GM12891 (cell line): ENCODE measurements at places on chromosomes 3 and 15.
A peak's percentile ranks its signal among the peaks of the same experiment; 100 is the strongest.

DNA sequence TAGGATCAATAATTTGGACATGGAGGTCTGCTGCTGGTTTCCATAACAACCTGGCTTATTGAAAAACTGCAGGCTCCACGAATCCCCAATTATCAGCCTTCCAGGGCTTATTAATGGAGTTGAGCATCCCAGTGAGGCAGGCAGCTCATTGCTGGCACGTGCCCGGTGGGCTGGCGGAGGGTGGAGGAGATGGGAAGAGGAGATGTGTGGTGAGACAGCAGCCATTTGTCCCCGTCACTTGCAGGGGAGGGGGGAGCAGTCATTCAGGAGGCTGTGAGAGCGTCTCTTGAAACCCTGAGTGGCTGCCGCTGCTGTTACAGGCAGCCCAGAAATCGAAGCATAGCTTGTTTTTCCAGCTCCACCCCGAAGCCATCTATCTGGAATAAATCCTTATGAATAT, 70.6 kb downstream of the GAP43 start:
- DNase-seq = no peak

DNA sequence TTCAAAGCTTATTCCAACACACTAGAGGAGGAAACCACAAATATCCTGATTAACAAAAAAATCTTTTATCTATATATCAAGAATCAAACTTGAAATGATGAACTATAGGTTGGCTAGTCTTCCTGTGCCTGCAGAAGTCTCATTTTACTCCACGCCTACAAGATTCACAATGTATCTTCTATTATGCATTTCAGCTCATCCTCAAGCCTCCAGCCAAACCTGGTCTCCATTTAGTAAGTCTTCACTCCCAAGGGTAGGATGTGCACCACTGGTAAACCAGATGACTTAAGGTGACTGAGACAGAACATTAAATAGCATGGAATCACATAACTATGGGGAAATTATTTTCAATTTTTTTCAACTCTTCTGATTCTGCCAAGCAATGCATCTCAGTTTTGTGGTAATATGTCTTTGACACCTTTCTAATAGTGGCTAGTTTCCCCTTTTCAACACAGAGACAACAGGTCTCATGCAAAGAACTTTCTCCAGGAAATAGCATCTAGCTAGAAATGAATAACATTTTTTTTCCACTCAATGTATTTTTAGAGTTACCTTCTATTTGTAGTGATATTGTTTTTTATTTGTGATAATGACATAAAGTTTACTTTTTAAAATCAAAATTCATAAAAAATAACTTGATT, 166.9 kb downstream of the TNIK start:
- no peak for DNase-seq

DNA sequence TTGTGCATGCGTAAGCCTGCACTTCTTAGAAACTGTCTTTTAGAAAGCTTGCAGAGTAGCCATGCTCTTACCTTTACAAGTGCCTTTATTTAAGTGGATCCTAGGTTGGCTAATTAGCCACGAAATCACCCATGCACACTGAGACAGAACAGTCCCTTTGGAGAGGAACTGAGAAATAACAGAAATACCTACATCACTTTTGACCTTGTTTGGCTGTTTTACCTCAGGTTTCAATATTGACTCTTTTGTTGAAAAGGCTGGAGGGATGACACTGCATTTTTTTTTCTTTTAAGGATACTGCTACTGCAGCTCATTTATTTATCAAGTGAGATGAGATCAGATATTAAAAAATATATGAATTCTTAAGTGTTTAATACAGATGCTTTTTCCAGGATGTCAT, 155.6 kb upstream of the GOLIM4 start:
- DNase-seq = no peak

- DNase-seq = no peak
Measured at GRCh38 chr3:123387532-123387931, 61.4 kb downstream of the ADCY5 start.

DNA sequence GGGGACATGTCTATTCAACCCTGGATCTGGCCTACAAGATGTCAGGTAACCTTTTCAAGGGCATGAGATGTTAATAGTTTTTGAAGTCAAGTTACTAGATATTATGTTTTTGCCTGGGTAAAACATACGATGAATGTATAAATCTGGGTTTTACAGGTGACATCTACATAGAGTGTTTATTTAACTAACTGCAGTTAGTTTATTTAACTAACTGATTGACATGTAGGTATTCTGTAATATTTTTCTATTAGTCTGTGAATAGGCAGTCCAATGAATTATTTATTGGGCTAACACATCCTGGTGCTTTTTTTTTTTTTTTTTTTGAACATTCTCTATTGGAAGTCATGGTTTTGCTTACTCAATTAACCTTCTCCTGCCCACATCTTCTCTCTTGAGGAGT, 38.7 kb upstream of the TNIK start:
- no peak for DNase-seq

DNA sequence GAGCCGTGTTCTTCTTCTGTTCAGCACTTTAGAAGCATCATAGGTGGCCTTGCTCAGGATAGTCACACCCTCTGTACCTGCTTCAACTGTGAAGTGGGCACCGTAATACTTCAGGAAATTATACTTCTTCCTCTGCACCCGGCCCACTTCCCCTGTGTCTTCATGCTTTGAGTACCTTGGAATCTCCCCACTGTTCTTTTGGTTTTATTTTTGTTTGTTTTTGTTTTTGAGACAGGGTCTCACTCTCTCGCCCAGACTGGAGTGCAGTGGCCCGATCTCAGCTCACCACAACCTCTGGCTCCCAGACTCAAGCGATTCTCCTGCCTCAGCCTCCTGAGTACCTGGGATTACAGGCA, 1.7 kb downstream of the P2RY14 start:
- DNase-seq = no peak

- peak; percentile 54 for DNase-seq
Measured at GRCh38 chr3:123027292-123028232, at the start of gene SEMA5B. Gene SEMA5B, minus strand, starts transcription at chr3:123027763. Its CDS starts 66,500 bp downstream, at chr3:122961263.

DNA sequence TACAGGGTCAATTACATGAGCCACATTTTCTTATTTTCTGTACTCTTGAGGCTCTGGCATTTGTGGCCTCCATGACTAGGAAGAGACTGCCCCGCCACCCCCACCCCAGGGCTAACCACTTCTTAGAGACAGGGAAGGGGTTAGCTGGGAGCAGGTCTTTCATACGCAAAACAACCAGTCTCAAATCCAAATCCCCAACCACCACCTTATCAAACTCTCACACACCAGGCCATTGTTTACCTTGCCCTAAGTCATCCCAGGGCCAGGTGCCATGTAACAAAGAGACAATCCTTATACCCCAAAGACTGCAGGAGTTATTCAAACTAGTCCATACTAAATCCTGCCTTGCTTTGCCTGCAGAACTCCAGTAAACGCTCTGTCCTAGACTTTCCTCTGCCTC, 77.8 kb downstream of the B3GNT5 start:
- no peak for DNase-seq

DNA sequence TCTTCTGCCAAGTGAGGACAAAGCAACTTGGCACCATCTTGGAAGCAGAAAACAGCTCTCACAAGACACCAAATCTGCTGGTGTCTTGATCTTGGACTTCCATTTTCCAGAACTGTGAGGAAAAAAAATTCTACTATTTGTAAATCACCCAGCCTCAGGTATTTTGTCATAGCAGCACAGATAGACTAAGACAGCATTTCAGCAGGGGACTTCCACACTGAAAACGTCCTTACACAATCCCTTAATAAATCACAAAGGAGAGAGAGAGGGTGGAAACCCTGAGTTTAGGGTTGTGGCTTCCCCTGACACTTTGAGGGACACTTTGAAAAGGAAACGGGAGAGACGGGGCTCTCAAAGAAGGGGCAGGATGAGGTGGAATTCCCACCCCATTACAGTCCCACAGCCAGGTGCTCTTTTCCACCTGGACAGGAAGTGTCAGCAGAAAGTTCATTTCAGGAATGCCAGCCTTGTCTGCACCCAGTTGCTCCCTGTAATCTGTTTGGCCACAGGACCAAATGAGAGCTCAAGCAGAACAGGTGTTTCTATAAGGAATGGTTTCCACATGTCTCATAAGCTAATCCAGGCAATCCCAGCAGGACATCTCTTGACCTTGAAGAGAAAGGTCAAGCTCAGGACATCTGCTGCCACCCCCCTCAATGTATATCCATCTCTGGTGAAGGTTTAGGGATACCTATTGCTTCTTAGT, 51.3 kb downstream of the MYLK start:
- DNase-seq = no peak

- DNase-seq = no peak
Measured at GRCh38 chr3:120855665-120856437, 52.2 kb upstream of the STXBP5L start.

DNA sequence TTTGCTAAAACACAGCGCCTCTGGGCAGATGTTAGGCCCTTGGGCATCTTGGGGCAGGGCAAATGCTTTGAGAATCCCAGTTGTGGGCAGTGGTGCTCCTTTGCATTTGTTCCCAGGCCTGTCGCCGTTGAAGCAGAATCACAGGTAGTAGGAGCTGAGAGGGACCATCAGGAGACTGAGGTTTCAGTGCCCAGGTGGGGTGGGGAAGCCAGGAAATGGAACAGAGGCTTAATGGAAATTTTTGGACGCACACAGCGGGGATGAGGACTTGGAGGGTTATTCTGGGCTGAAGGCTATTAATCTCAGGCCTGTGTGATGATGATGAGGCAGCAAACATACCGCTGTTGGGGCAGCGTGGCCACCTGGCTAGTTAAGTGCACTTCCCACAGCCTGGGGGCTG, 99.5 kb downstream of the SV2B start:
- DNase-seq = no peak

- DNase-seq = no peak
Measured at GRCh38 chr3:27653803-27654558, 68.1 kb downstream of the EOMES start.

GRCh38 chr15:100836501-100836900, 43.1 kb upstream of the ALDH1A3 start:
- no peak for DNase-seq

GRCh38 chr3:170797685-170798084, 72.3 kb downstream of the RPL22L1 start:
- no peak for DNase-seq

DNA sequence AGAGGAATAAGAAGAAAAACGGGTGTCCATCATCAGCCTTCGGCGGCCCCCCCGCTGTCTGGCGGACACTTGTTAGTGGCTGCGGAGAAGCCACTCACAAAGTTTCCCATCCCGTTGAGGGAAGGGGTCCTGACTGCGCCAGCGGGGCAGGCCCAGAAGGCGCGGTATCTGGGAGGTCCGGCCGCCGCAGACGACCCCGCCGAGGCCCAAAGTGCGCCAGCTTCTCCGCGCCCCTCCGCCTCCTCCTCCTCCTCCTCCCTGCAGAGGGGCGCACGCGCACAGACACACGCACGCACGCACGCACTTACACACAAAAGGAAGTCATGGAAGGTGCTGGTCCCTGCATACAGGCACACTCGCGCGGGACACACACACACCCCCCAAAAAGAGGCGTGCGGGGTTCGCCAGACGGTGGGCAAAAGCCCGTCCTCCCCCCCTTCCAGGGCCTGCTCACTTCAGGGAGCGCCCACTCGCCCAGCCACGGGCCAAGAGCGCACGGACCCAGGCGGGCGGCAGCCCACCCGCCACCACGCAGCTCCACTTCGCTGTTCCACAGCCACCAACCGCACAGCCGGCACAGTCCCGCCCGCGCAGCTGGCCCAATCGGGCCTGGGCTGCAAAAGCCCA, 18.0 kb downstream of the ZNF148 start:
- peak; percentile 66 for DNase-seq

GRCh38 chr3:13772321-13772745, 107.5 kb downstream of the WNT7A start:
- no peak for DNase-seq

DNA sequence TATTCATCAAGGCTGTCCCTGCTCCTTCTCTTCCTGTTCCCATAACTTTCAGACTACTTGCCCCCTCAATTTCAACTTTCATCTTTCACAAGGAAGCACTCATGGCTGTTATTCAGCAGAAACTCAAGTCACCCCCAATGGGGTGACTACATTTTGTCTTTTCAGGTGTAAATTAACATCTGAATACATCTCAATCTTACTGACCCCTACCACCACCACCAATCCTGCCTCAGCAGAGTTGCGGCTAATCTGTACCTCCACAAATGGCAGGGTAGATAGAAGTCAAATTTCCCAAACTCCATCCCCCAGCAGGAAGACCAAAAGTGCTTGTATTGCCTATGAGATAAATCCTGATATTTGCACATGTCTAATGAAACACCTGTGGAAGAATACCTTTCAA, 19.2 kb downstream of the SOX2 start:
- DNase-seq = no peak

DNA sequence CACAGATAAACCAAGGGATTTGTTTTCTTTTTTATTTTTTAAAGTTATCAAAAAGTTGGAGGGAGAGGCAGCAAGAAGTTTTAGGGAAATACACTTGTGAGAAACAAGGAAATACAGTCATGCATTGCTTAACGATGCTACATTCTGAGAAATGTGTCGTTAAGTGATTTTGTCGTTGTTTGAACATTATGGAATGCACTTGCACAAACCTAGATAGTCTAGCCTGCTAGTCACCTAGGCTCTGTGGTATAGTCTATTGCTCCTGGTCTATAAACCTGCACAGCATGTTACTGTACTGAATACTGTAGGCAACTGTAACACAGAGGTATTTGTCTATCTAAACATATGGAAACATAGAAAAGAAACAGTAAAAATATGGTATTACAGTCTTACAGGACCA, 2.0 kb upstream of the NFKBIZ start:
- no peak for DNase-seq

GRCh38 chr3:32837789-32838188, 20.0 kb downstream of the TRIM71 start:
- no peak for DNase-seq

- DNase-seq = no peak
Measured at GRCh38 chr3:34068505-34068904, 270.1 kb downstream of the PDCD6IP start.

GRCh38 chr3:46359733-46360493, 6.0 kb downstream of the CCR2 start:
- DNase-seq = no peak

GRCh38 chr3:106063909-106064308, 195.1 kb upstream of the CBLB start:
- DNase-seq = no peak

DNA sequence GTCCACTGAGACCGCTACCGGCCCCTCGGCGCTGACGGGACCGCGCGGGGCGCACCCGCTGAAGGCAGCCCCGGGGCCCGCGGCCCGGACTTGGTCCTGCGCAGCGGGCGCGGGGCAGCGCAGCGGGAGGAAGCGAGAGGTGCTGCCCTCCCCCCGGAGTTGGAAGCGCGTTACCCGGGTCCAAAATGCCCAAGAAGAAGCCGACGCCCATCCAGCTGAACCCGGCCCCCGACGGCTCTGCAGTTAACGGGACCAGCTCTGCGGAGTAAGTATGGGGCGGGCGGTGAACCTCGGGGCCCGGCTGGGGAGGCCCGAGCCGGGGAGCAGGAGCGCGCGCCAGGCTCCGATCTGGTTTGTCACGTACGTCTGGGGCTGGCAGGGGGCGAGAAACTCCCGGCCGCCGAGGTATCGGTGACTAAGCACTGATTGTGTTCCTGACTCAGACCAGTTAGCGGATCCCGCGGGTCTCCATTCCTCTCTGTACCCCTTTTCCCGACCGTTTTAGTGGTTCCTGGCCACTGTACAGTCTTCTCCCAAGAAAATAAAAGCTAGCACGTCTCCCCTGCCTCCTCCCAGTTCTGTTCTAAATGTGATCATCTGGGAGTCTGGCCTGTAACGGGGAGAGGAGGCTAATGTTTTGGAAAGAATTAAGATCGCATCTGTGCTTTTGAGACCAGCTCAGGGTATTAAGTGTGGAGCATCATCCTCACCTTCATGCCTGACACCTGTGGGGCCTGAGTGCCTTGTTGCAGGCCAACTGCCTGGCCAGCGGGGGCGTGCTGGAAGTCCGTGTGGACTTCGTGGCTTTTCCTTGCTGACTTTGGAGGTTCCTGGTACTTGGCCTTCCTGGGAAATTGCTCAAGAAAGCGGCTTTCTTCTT, 691 bp downstream of the MAP2K1 start:
- no peak for DNase-seq

GRCh38 chr3:29312960-29313452, 32.1 kb downstream of the RBMS3 start:
- DNase-seq = no peak
